Bone marrow (tissue), 2 donors: ENCODE measurements at places on chromosomes 12 and 14.

GRCh38 chr14:101980700-101981099 is 16.3 kb downstream of the DYNC1H1 start:
- DNase-seq = no peak

DNA sequence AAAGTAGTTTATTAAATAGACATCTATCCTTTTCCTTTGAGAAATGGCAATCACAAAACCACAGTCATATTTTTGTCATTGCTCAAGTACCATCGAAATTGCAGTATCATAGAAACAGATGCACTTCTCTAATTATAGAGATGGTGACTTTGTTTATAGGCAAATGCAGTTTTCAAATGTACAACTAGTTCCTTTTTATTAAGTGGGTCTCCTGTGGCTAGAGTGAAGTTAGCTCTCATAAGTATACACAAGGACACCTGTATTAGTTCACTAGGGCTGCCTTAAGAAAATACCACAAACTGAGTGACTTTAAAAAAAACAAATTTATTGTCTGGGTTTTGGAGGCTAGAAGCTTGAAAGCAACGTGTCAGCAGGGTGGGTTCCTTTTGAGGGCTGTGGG is 62.8 kb downstream of the OTOGL start:
- no peak for DNase-seq

GRCh38 chr12:116537101-116537904 is 21.9 kb upstream of the MAP1LC3B2 start:
- DNase-seq = no peak

DNA sequence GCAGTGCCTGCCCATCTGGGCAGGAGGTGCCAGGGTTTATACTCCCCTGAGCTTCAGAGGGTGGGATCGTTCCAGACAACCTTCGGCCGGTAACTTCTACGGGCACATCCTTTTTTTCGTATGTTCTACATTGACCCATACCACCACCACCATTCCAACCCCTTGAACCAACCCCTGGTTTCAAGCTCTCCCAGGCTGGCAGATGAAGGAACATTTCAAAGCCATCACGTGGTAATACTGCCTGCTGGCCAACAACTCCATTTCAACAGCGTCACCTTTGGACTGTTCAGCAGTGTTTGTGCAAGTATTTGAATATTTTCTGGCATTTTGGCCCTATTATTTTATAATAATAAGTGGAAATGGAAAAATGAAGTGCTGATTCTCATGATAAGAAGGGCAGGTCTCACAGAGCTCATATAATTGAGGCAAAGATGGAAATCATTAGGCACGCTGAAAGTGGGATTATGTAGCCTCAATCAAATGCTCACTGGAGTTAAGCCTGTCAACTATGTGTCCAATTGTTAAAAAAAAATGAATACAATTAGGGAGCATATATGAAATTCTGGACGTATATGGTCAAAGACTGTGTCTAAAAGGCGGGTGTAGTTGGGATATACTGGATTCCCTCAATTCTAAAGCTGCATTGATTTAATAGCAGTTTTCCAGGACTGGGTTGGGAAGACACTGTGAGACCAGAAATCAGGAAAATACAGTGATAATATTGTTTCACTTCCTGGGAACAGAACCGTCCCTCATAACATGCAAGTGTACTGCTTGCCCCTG is 162.1 kb downstream of the ZFP36L1 start:
- DNase-seq = no peak

- no peak for DNase-seq
Observed at GRCh38 chr12:110193196-110193595, 69.0 kb downstream of the IFT81 start.

- no peak for DNase-seq
Observed at GRCh38 chr12:106585521-106586277, 2.9 kb downstream of the RFX4 start.

DNA sequence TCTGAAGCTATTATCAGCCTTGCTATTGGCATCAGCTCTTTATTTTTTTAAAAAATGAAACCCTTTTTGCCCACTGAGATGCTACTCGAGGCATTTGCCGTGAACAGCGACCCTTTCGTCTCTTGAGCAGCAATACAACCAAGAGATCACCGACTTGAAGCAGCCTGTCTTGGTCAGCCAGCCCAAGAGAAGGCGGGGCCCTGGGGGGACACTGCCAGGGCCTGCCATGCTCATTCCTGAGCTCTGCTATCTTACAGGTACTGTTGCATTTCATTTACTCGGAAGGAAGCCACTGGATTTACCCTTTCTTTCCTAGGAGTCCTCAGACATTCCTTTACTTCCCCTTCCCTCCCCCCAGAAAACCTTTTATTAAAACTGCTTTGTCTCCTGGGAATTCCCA is 16.7 kb downstream of the PIWIL1 start:
- no peak for DNase-seq

DNA sequence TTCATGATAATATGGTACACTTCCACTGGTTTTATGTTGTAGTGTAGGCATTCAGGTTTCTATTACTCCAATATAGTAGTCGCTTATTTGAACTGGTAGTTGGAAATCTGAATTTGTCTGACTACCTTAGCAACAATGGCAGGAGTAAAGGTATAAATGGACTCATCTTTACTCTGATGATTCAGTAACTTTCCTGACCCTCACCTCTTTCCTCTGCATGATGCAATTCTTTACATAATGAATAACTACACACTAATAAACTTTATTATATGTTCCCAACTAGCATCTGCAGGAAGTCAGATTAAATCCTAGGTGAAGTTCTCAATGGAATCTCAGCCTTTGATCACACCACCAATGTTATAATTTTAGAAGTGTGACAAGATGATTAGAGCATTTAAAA is 70.5 kb upstream of the ATP2B1 start:
- DNase-seq = no peak

DNA sequence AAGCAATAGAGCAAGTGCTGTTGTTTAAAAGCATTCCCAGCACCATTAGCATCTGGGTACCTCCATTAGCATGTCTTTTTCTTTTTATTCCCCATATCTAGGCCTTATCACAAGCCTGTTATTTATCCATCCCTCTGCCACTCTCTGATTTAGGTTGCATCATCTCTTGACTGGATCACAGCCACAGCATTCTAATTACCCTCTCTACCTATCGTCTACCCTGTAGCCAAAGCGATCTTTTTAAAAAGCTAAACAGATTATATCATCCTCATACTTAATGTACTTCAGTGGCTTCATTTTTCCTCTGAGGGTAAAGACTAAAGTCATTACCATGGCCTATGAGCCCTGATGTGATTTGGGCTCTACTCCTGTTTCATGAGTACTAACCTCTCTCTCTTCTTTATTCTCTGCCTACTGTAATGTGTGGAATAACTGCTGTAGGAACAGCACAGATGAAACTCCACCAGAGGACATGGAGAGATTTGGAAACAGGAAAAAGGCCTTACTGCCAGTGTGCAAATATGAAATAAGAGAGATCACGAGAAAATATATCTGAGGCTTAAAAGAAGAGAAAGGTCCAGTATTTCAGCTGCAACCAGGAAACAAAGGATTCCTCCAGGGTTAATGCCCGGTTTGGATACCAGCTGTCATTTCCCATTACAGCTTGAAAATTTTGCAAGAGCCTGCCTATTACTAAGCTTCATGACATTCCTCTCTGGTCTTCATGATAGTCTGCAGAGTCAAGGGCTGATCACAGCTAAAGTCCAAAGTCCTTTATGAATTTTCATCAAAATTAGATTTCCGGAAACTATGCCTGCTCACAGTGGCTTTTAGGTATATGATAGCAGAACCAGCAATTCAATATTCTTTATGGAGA is 422.5 kb upstream of the PDE3A start:
- DNase-seq = no peak

GRCh38 chr12:91191513-91192111 is 9.0 kb upstream of the DCN start:
- DNase-seq = no peak

DNA sequence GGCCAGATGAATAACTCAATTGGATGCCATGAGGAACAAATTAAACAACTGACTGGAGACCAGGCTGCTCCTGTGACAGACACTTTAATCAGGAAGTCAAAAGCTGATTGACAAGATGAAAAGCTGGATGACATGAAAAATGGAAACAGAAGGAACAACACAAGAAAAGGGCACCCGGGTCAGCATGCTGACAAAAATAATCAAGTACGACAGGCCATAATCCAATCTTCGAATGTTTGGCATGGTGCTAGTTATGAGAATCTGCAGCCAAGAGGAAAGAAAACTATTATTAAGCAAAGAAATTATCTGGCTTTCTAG is 544.7 kb downstream of the ETNK1 start:
- DNase-seq = no peak

- no peak for DNase-seq
Observed at GRCh38 chr12:81809829-81810595, 50.9 kb upstream of the PPFIA2 start.

DNA sequence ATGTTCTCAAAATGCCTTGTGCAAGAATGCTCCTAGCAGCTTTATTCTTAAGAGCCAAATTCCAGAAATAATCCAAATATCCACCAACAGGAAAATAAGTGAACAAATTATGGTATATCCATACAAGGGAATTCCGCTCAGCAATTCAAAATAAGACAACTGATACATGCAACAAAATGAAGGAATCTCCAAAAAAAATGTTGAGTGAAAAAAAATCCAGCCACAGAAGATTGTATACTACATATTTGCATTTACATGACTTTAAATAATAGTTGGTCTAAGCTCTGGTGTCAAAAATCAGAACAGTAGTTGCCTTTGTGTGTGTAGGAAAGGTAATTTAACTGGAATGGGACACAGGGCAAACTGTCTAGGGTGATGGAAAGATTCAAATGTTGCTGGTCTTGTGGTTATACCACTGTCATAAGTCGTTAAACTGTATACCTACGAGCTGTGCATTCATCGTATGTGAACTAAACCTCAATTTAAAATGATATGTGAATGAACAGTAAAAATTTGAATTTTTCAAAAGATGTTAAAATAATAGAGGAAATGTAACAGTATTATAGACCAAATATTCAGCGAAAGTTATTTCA is 3.2 kb downstream of the CD69 start:
- DNase-seq = no peak

DNA sequence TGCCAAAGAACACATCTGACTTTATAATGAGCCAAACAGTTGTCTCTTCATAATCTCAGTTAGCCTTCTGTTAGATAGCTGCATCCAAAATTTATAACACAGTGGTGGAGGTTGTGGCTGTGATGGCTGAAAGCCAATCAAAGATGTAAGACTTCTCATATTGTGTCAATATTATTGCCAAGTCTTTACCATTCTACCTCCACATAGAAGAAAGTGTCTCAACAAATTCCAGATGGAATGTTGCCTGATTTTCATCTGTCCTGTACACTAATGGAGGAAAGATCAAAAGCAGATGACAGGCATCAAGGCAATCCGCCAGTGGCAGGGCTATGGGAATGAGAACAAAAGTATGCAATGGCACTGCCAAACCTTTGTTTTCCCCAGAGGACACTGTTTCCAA is 813.1 kb upstream of the NOVA1 start:
- no peak for DNase-seq

DNA sequence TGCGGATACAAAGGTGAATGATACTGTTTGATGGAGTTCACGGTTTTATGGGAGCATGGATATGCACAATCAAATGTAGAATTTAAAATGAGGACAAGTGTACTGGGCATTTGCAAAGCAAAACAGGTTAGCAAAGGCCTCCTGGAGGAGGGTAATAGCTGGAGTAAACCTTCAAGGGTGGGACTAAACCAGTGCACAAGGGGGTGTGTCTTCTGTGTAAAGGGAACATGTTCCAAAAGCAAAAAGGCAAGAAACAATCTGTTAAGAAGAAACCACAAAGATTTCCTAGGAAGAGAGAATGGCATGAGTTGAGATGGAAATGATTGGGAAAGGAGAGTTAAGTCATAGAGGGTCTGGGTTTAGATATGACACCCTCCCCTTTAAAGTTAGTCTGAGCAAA is 109.2 kb upstream of the SLCO1C1 start:
- DNase-seq = no peak

GRCh38 chr14:92650581-92651105 is 97.8 kb downstream of the LGMN start:
- no peak for DNase-seq

DNA sequence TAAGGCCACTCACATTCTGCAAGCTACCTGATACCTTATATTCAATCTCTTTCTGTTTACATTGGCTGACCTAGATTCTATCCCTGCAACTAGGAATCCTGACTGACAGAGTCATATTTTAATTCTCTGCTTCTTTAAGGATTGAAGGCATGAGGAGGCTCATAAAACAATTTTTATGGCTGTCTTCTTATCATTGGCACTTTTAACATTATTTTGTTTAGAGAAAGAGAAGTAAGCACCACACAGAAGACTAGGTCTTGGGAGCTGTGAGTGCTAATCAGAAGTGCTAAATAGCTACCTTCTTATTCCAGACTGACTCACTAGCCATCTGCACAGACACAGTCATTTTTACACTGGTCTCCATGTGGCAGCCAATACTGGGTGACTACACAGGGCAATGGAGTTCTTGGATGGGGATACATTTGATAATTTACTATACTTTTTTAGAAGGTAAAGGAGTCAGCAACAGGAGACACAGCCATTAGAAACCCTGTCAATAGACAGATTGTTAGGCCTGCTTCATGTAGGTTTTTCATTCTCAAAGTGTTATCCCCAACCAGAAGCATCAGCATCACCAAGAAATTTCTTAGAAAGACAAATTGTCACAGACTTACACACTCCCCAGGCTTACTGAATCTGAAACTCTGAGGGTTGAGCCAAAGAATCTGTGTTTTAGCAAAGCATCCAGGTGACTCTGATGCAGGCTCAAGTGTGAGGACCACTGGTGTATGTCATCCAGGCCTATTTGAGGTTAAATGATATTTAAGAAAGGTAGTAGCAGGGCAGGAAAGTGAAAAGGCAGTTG is 214.1 kb downstream of the DUSP6 start:
- no peak for DNase-seq

GRCh38 chr12:94762943-94763342 is 112.6 kb upstream of the TMCC3 start:
- no peak for DNase-seq

DNA sequence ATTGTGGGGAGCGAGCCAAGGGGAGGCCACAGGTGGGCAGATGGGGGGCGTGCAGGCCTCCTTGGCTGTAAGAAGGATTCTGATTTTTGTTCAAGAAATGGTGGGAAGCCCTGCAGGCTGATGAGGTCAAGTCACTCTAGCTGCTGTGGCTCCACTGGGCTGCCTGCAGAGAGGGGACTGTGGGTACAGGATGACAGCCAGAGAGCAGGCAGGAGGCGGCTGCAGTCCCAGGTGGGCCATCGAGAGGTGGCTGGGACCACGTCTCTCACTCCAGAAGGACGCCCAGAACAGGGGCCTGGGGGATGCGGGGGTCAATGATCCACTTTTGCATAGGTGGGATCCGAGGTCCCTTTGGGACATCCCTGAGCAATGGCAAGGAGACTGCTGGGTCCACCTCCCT is 9.1 kb downstream of the NCOR2 start:
- no peak for DNase-seq

- no peak for DNase-seq
Observed at GRCh38 chr14:52877628-52878027, 73.2 kb downstream of the FERMT2 start.

GRCh38 chr14:31265701-31266398 is 58.3 kb upstream of the HECTD1 start:
- DNase-seq = no peak

DNA sequence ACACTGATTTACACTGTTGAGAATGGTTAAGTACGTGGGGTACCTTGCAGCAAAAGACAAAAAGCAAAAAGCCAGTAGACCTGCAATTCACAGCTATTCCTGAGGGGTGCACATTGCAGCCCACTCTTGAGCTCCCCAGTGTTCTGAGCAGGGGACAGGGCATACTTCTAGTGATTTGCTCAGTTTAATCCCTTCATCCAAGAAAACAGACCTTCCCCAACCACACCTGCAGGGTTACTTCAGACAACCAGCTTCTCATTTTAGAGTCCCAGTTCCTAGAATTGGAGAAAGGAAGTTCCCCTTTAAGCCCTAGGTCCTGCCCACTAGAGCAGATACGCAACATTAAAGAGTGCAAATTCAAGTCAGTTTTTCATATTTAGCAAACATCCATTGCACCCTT is 3.6 kb upstream of the WSB2 start:
- DNase-seq = no peak
